IMR-90 (cell line): ENCODE measurements at places on chromosomes 2 and 18. TPM values are rescaled to one million over a fixed set of nuclear protein-coding genes. Genes with fewer than 3 reads are reported as not detected.

Gene POTEC
- total RNA-seq: not detected in 2 replicates

Gene SPR
- total RNA-seq: 15.8 and 17.4 TPM in 2 replicates

Gene PUM2
- total RNA-seq: 35.6 and 38.4 TPM in 2 replicates

Gene ERFE
- total RNA-seq: 0.56 and 1.3 TPM in 2 replicates

Gene KCNJ3
- not detected in 2 replicates for total RNA-seq

Gene RTP5
- not detected in 2 replicates for total RNA-seq

Gene SERPINB7
- 100 and 120 TPM in 2 replicates for total RNA-seq

Gene CPLX4
- total RNA-seq: not detected in 2 replicates

Gene BCL11A
- 1.1 and 1.7 TPM in 2 replicates for total RNA-seq

Gene SERPINB11
- 0.18 TPM in 1 of 2 replicates, not detected in the other for total RNA-seq

Gene SSB
- 41.2 and 137 TPM in 2 replicates for total RNA-seq

Gene DES
- total RNA-seq: 3.3 and 4.3 TPM in 2 replicates

Gene LIMS4
- 2.5 and 3.6 TPM in 2 replicates for total RNA-seq

Gene PLEK
- under 0.01 TPM in 1 of 2 replicates, not detected in the other for total RNA-seq

Gene ELAC1
- total RNA-seq: 5.2 and 6.4 TPM in 2 replicates

Gene IL1F10
- not detected in 2 replicates for total RNA-seq

Gene TOGARAM2
- under 0.01 and 0.28 TPM in 2 replicates for total RNA-seq

Gene CCDC68
- 0.54 and 1.4 TPM in 2 replicates for total RNA-seq

Gene ZSWIM2
- total RNA-seq: 0.28 TPM in 1 of 2 replicates, not detected in the other

Gene NMUR1
- not detected in 2 replicates for total RNA-seq

Gene TMEM198
- total RNA-seq: under 0.01 and 0.18 TPM in 2 replicates

Gene GAL3ST2
- total RNA-seq: not detected in 2 replicates

Gene BCL2L11
- 1.1 and 1.4 TPM in 2 replicates for total RNA-seq

Gene ABCA12
- under 0.01 TPM in 2 replicates for total RNA-seq

Gene ALPP
- total RNA-seq: not detected in 2 replicates

Gene CMPK2
- total RNA-seq: 0.18 and 0.28 TPM in 2 replicates

Gene SATB2
- 8.4 and 9.2 TPM in 2 replicates for total RNA-seq

Gene EPB41L5
- 10.6 and 11.4 TPM in 2 replicates for total RNA-seq

Gene PDE11A
- total RNA-seq: 0.56 and 0.72 TPM in 2 replicates

Gene IL36B
- total RNA-seq: not detected in 2 replicates

Gene PXDN
- total RNA-seq: 148 and 153 TPM in 2 replicates

Gene IL18RAP
- total RNA-seq: not detected in 2 replicates

Gene DNAJC5G
- total RNA-seq: not detected in 2 replicates

Gene PPIL3
- 35.1 and 49.2 TPM in 2 replicates for total RNA-seq

Gene STPG4
- total RNA-seq: 0.18 and 0.28 TPM in 2 replicates

Gene TUBA4B
- total RNA-seq: not detected in 2 replicates

Gene THOC1
- 13.3 and 27.2 TPM in 2 replicates for total RNA-seq

Gene MYL1
- total RNA-seq: not detected in 2 replicates

Gene NOL4
- total RNA-seq: not detected in 2 replicates

Gene NTSR2
- total RNA-seq: not detected in 2 replicates

Gene SCG2
- 0.36 and 0.56 TPM in 2 replicates for total RNA-seq

Gene SMYD1
- total RNA-seq: not detected in 2 replicates

Gene TXNDC9
- total RNA-seq: 55.4 and 71.7 TPM in 2 replicates

Gene AQP12A
- total RNA-seq: not detected in 2 replicates

Gene MYCN
- total RNA-seq: not detected in 2 replicates

Gene PHOSPHO2
- total RNA-seq: 0.54 and 0.56 TPM in 2 replicates

Gene RNF125
- under 0.01 TPM in 2 replicates for total RNA-seq

Gene SANBR
- 3.8 and 5.8 TPM in 2 replicates for total RNA-seq

Gene MC5R
- total RNA-seq: not detected in 2 replicates

Gene LDLRAD4
- not detected in 2 replicates for total RNA-seq

Gene DHRS9
- not detected in 2 replicates for total RNA-seq

Gene EXOC6B
- 29.4 and 29.7 TPM in 2 replicates for total RNA-seq

Gene EIF2B4
- total RNA-seq: 47.9 and 48.9 TPM in 2 replicates

Gene CCL20
- total RNA-seq: not detected in 2 replicates

Gene RAB6C
- under 0.01 TPM in 1 of 2 replicates, not detected in the other for total RNA-seq

Gene CCDC74A
- total RNA-seq: 3.1 and 3.8 TPM in 2 replicates

Gene ACVR2A
- total RNA-seq: 6.8 and 11.1 TPM in 2 replicates

Gene RPRM
- total RNA-seq: not detected in 2 replicates
